ENCODE measurements at places on chromosomes 2 and 18. TPM values are rescaled to one million over a fixed set of nuclear protein-coding genes. Genes with fewer than 3 reads are reported as not detected.

Gene PJVK
- 3.6 TPM for polyA plus RNA-seq

Gene GFPT1
- polyA plus RNA-seq: 39.4 TPM

Gene PRSS56
- not detected for polyA plus RNA-seq

Gene DTNA
- polyA plus RNA-seq: 53.9 TPM
